ENCODE measurements at places on chromosomes 12 and 14.

GRCh38 chr14:34843011-34843554, 32.1 kb downstream of the BAZ1A start:
- no peak for DNase-seq

- DNase-seq, result no peak
These were observed 1426.9 kb downstream of the AACS start for GRCh38 chr12:126492181-126492580.

- no peak for DNase-seq
These were observed at the start of gene MIA2 for GRCh38 chr14:39233680-39234326. Gene MIA2 (plus strand): TSS chr14:39233915. CDS start chr14:39234115, 200 bp downstream.

GRCh38 chr12:76633415-76633814, 73.8 kb upstream of the OSBPL8 start:
- no peak for DNase-seq

- DNase-seq, result no peak
These were observed 369.4 kb downstream of the GALC start for GRCh38 chr14:87623616-87624015.

GRCh38 chr14:60905923-60906322, 75.0 kb downstream of the TRMT5 start:
- DNase-seq, result no peak

GRCh38 chr12:92167075-92167474, 21.4 kb upstream of the BTG1 start:
- DNase-seq, result no peak

GRCh38 chr12:54040148-54040494, 7.3 kb downstream of the HOXC5 start:
- no peak for DNase-seq

GRCh38 chr12:41950455-41950854, 194.2 kb downstream of the GXYLT1 start:
- DNase-seq, result no peak

- no peak for DNase-seq
These were observed 37.7 kb upstream of the TXNRD1 start for GRCh38 chr12:104177663-104178501.

DNA sequence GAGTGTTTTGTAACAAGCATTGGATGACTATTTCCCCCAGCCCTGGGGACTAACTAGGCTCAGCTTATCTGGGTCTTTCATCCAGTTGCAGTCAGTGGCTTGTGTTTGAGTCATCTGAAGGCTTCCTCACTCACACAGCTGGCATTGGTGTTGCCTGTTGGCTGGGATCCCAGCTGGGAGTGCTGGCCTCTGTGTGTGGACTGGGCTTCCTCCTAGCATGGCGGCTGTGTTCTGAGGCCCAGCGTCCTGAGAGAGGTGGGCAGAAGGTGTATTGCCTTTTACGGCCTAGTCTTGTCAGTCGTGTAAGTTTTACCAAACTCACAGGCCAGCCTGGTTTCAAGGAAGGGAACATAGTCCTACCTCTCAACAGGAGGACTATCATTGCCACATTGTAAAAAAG, 28.3 kb upstream of the PPP2R5C start:
- DNase-seq, result no peak

DNA sequence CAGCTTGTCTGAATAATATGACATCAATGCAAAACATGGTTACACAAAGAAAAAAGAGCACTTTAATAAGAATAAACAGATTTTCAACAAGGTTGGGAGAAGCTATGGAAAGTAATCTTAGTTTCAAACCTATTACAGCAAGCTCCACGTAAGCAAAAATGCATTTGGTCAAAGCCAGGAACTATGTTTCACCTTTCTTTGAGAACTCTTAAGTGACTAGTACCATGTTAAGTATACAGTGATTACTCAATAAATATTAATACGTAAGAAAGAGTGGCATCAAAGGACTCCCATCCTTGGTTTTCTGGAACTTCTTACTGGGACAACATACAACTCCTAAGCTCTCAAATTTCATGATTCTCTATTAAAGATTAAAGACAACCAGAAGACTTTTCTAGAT, 80.7 kb downstream of the ABCC9 start:
- DNase-seq, result no peak

GRCh38 chr12:131916306-131917138, 12.6 kb upstream of the PUS1 start:
- DNase-seq, result no peak

- no peak for DNase-seq
These were observed 151.5 kb upstream of the MGAT4C start for GRCh38 chr12:86407620-86408208.

DNA sequence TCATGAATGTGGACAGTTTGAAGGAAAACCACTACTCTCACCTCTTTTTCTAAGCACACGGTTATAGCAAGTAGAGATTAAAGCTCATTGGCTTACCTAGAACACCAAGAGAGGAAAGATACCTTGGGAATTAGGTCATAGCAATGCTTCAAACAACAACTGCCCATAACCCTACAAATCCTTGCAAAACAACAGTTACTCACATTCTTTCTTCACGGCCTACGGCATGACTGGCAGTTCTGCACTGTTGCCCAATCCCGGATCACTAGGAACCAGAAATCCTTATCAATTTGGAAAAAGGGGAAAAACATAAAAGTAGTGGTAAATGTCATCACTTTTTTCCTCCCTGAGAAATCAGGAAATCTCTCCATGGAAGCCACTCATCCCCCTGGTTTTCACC, 9.6 kb upstream of the ISM2 start:
- DNase-seq, result no peak

DNA sequence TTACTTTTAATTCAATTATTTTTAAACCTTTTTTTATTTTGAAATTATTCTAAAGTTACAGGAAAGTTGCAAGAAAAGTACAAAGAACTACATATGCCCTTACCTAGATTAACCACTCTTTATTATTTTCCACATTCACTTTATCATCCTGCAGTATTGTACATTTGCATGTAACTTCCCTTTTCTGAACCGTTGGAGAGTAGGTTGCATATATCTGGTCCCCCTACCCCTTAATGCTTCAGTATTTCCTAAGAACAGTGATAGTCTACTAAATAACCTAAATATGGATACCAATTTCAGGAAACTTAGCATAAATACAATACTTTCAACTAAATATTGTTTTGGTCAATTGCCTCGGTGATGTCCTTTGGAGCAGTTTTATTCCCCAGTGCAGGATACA, 15.0 kb downstream of the G2E3 start:
- DNase-seq, result no peak

- DNase-seq, result no peak
These were observed 31.5 kb downstream of the SLC6A12 start for GRCh38 chr12:182381-182892.

- DNase-seq, result no peak
These were observed 24.8 kb upstream of the AKAP6 start for GRCh38 chr14:32304296-32304695.

- no peak for DNase-seq
These were observed 15.7 kb upstream of the PALS1 start for GRCh38 chr14:67225523-67225922.

- no peak for DNase-seq
These were observed 2.8 kb downstream of the PRMT8 start for GRCh38 chr12:3493859-3494176.

DNA sequence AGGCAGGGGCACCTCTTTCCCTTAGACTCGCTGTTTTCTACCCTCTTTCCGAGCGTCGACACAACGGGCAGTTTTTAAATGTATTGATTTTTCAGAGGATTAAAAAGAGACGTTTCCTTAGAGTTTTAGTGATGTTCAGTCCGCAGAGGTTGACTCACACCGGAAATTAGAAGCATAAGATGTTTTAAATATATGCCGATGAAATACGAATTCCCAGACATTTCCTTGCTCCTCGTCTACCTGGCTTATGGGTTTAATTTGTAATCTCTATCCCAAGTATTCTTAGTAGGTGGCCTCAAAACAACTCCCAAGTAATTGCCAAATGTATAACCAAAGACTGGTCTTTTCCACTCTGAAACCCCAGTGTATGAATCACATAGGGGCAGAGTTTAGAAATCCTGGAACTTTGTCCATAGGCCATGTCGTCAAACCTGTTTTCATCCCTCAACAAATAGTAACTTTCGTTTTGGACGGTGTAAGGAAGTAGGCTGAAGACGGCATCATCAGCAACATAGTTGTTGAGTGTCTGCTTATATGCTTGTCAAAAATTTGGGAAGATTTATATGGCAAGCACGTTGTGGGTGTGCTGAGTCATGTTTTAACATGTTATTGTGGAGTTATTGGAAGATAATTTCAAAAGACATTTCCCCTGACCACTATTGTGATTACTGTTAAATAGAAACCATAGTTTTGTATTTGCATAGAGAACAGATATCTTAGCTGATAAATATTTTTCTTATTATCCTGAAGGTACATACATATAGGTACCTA, 824 bp downstream of the TBK1 start:
- no peak for DNase-seq

DNA sequence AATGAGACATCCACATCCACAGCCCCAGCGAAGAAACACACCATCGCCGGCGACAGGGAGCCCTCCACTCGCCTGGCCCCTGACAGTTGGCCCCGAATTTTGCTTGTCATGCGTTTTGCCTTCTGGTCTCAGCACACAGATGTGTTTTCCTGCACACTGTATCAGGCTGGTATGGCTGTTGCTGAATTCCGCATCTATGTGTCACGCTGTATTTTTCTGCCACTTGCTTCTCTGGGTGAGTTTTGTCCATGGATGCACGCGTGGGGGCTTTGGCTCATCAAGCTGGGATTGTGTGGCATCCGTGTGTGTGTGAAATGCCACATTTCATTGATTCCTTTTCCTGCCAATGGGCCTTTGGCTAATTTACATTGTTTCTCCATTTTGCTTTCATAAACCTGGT, 26.5 kb downstream of the ARL6IP4 start:
- DNase-seq, result no peak

- no peak for DNase-seq
These were observed 56.2 kb upstream of the DDHD1 start for GRCh38 chr14:53209370-53209769.

GRCh38 chr12:112792301-112792700, 753 bp downstream of the RPH3A start:
- DNase-seq, result no peak

DNA sequence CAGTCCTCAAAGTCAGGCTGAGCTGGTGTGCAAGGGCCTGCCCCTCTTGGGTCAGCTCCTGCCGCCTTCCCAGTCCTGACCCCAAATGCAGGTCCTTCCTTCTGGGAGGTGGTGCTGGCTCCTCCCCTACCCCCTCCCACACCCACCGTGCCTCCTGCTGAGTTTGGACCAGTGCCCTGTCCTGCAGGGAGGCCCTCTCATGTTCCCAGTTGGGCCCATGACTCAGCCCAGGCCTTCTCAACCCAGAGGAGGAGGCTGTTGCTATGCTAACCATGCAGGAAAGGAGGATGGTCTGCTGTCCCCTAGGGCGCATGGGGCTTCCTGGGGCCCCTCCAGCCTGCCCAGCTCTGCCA, 4.4 kb downstream of the ZBTB42 start:
- DNase-seq, result no peak

- DNase-seq, result no peak
These were observed 10.9 kb downstream of the HDAC7 start for GRCh38 chr12:47808574-47809365.

GRCh38 chr14:47826809-47827208, 151.4 kb upstream of the MDGA2 start:
- no peak for DNase-seq

DNA sequence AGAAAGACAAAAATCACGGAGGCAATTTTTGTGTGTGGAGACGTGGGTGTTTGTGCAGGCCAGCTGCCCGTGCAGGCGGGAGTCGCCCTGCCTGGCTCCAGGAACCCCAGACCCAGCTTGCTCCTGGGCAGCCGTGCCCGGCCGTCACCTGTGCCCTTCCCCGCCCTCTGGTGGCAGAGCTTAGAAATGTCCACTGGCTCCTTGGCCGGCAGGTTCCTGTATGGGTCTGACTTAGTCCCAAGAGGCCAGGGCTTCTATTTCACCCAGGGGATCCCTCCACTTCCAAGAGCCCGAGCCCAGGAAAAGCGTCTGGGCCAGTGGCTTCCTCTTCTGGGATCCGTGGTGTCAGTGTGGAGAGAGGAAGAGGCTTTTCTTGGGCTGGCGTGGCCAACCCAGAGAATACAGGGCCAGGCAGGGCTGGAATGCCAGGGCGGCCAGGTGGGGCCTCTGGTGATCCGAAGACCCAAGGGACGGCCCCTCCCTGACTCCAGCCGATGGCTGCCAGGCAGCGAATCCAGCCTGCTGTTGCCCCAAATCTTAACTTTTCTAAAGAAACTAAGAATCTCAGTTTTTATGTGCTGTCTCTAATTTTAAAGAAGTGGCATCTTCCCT, 120.9 kb downstream of the TMEM132C start:
- DNase-seq, result no peak

DNA sequence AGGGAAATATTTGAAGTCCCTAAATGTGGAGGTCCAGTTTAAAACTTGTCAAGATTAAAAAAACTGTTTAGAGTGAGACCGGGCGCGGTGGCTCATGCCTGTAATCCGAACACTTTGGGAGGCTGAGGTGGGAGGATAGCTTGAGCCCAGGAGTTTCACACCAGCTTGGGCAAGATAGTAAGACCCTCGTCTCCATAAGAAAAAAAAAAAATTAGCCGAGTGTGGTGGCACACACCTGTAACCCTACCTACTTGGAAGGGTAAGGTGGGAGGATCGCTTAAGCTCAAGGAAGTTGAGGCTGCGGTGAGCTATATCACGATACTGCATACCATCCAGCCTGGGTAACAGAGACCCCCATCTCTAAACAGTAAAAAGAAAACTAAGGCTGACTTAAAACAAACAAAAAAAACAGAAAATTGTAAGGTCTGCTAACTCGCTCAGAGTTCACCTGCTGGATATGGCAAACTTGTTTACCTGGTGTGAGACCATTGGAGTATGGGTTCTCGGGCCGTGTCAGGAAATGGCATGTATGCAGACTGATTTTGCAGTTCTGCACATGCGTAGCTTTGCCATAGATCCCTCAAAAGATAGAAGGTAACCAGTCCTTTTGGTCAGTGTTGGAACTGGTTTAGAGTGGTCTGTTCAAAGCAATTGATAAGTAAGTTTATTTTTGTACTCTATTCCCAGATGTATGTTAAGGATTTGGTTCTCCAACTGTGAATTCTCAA, 2.1 kb downstream of the RNF10 start:
- DNase-seq, result no peak
